A549 treated with AZD2906 at 1 μM for 4 hours (cell line): ENCODE measurements at places on chromosomes 11 and 22. TPM values are rescaled to one million over a fixed set of nuclear protein-coding genes. Genes with fewer than 3 reads are reported as not detected.

GNG3 gene
- total RNA-seq = not detected in 5 replicates

MRGPRX4 gene
- not detected in 5 replicates for total RNA-seq

MPPED2 gene
- not detected in 5 replicates for total RNA-seq

LYVE1 gene
- total RNA-seq = 0.48 to 1.2 TPM (median 0.59 TPM) in 5 replicates

TPBGL gene
- 0.11 to 0.24 TPM (median 0.17 TPM) in 5 replicates for total RNA-seq

NDUFS3 gene
- 98.9 to 137 TPM (median 133 TPM) in 5 replicates for total RNA-seq

OR52A1 gene
- total RNA-seq = not detected in 5 replicates

FAM227A gene
- 0.38 to 0.68 TPM (median 0.60 TPM) in 5 replicates for total RNA-seq

MIAT gene
- total RNA-seq = 0.14 to 0.30 TPM (median 0.23 TPM) in 5 replicates

PAMR1 gene
- 0.02 to 0.08 TPM in 2 of 5 replicates, not detected in the others for total RNA-seq

NAALADL1 gene
- total RNA-seq = not detected in 5 replicates

H19 gene
- total RNA-seq = 11.0 to 21.2 TPM (median 17.5 TPM) in 5 replicates

QSER1 gene
- 12.3 to 19.0 TPM (median 15.1 TPM) in 5 replicates for total RNA-seq

MPZL2 gene
- 0.03 to 0.08 TPM (median 0.05 TPM) in 3 of 5 replicates, not detected in the others for total RNA-seq

SLC25A18 gene
- 0.65 to 0.87 TPM (median 0.77 TPM) in 5 replicates for total RNA-seq

OR4D5 gene
- total RNA-seq = not detected in 5 replicates

CASP1 gene
- total RNA-seq = 0.15 to 0.17 TPM (median 0.17 TPM) in 3 of 5 replicates, not detected in the others

OR6A2 gene
- not detected in 5 replicates for total RNA-seq

GRM5 gene
- total RNA-seq = 0.01 TPM in 1 of 5 replicates, not detected in the others

OR52I1 gene
- not detected in 5 replicates for total RNA-seq

FZD4 gene
- 1.1 to 1.5 TPM (median 1.3 TPM) in 5 replicates for total RNA-seq

CDKN1C gene
- 7.7 to 12.3 TPM (median 11.3 TPM) in 5 replicates for total RNA-seq

DMC1 gene
- 3.4 to 6.3 TPM (median 4.7 TPM) in 5 replicates for total RNA-seq

VSIG10L2 gene
- total RNA-seq = not detected in 5 replicates

STK33 gene
- 3.5 to 4.6 TPM (median 3.8 TPM) in 5 replicates for total RNA-seq

SULT4A1 gene
- not detected in 5 replicates for total RNA-seq

MYOD1 gene
- 0.03 to 0.05 TPM (median 0.03 TPM) in 3 of 5 replicates, not detected in the others for total RNA-seq

MYBPC3 gene
- total RNA-seq = 0.05 to 0.10 TPM (median 0.07 TPM) in 5 replicates

ART1 gene
- 0.06 to 0.10 TPM in 2 of 5 replicates, not detected in the others for total RNA-seq

SYT9 gene
- total RNA-seq = 0.07 to 0.17 TPM (median 0.11 TPM) in 5 replicates

GP1BB gene
- 0.75 to 2.7 TPM (median 2.1 TPM) in 5 replicates for total RNA-seq

FAM89B gene
- total RNA-seq = 26.3 to 47.9 TPM (median 45.5 TPM) in 5 replicates

OR51I1 gene
- not detected in 5 replicates for total RNA-seq

MMP27 gene
- total RNA-seq = not detected in 5 replicates

APOBEC3H gene
- total RNA-seq = 0.22 to 0.64 TPM (median 0.30 TPM) in 5 replicates

PARVA gene
- total RNA-seq = 24.1 to 27.7 TPM (median 25.2 TPM) in 5 replicates

DNAJB7 gene
- total RNA-seq = not detected in 5 replicates

KDELR3 gene
- 17.7 to 22.4 TPM (median 19.1 TPM) in 5 replicates for total RNA-seq

PRR33 gene
- total RNA-seq = not detected in 5 replicates

CCDC73 gene
- total RNA-seq = 0.03 TPM in 2 of 5 replicates, not detected in the others

TOMT gene
- not detected in 5 replicates for total RNA-seq

SERPINH1 gene
- total RNA-seq = 64.4 to 92.0 TPM (median 89.2 TPM) in 5 replicates

PRRG4 gene
- total RNA-seq = 1.8 to 2.3 TPM (median 2.0 TPM) in 5 replicates

KIF18A gene
- 11.7 to 17.6 TPM (median 13.3 TPM) in 5 replicates for total RNA-seq

RASL10A gene
- 0.22 to 0.48 TPM (median 0.42 TPM) in 4 of 5 replicates, not detected in the other for total RNA-seq
